ENCODE measurements at places on chromosomes 5 and 9.

DNA sequence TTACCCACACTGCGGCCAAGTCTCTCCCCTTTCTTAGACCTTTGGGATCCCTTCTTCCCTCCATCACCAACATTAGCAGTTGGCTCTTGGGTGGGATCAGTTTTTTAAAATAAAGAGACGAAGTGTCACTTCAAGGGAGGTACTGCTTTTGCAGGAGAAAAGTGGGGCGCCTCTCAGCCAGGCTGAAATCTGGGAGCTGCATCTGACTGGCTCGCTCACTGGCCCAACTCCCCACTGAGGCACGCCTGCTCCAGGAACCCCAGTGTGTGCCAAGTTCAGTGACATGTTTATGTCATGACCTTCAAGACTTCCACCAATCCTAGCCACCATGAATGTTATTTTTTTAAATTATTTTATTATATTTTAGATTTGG is 130.5 kb downstream of the MVB12B start:
- H3K4me3 ChIP-seq, result no peak overlapping the region
- DNase-seq, result no peak
- no peaks in the 10 kb centered on the region for H3K36me3 ChIP-seq
- no peaks in the 10 kb centered on the region for H3K27me3 ChIP-seq
- no peaks in the 10 kb centered on the region for H3K4me1 ChIP-seq

GRCh38 chr9:88536023-88536324 is 996 bp downstream of the NXNL2 start:
- H3K4me1 ChIP-seq, result peaks cover 5% of the 10 kb centered on the region
- H3K27ac ChIP-seq, result no peak overlapping the region
- DNase-seq, result no peak
- no peaks in the 10 kb centered on the region for H3K36me3 ChIP-seq

GRCh38 chr9:120198027-120198426 is 381.9 kb downstream of the CDK5RAP2 start:
- H3K27me3 ChIP-seq, result no peaks in the 10 kb centered on the region
- H3K36me3 ChIP-seq, result no peaks in the 10 kb centered on the region
- no peak overlapping the region for H3K27ac ChIP-seq

GRCh38 chr9:89821081-89821480 is 216.3 kb downstream of the GADD45G start:
- DNase-seq, result no peak
- H3K4me1 ChIP-seq, result no peaks in the 10 kb centered on the region
- no peaks in the 10 kb centered on the region for H3K36me3 ChIP-seq
- H3K4me3 ChIP-seq, result no peak overlapping the region

- no peaks in the 10 kb centered on the region for H3K4me1 ChIP-seq
- no peak for DNase-seq
- H3K27ac ChIP-seq, result no peak overlapping the region
- no peaks in the 10 kb centered on the region for H3K36me3 ChIP-seq
These were observed 35.1 kb downstream of the SLIT3 start for GRCh38 chr5:169265888-169266287.

GRCh38 chr5:145637396-145637795 is 197.7 kb downstream of the PRELID2 start:
- no peaks in the 10 kb centered on the region for H3K36me3 ChIP-seq
- no peaks in the 10 kb centered on the region for H3K4me1 ChIP-seq
- H3K27me3 ChIP-seq, result no peaks in the 10 kb centered on the region
- no peak overlapping the region for H3K27ac ChIP-seq
- no peak for DNase-seq

DNA sequence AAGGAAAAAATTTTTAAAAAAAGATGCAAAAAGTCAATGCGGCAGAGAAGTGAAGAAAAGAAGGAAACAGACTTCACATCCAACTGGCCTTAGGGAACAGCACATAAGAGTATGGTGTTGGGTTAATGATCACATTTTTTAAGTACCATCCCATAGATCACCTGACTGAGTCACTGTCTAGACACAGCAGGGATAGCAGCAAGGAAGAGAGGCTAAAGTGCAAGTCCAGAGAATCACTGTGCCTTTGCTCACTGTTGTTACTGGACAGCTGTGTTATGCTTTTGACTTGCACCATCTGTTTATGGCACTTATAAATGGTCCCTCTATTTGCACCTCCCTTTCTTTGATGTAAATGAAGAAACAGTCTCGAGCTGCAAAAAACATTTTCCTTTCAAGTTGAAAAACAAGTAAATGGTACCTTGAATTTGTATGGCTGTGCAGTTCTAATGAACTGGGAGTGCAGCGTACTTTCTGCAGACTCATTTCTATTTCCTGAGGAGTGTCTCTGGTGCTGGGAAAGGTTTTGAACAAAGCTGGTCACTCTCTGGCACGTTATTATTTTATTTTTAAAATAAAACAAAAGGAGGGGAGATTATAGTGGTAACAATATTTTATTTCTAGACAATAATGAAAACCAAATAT is 84.2 kb downstream of the TRPM6 start:
- DNase-seq, result no peak
- H3K4me3 ChIP-seq, result no peak overlapping the region
- H3K27ac ChIP-seq, result no peak overlapping the region
- H3K4me1 ChIP-seq, result no peaks in the 10 kb centered on the region
- H3K27me3 ChIP-seq, result no peaks in the 10 kb centered on the region
- H3K36me3 ChIP-seq, result no peaks in the 10 kb centered on the region

- no peaks in the 10 kb centered on the region for H3K36me3 ChIP-seq
- no peaks in the 10 kb centered on the region for H3K4me1 ChIP-seq
- H3K4me3 ChIP-seq, result no peak overlapping the region
- no peak for DNase-seq
These were observed 321.6 kb upstream of the CD180 start for GRCh38 chr5:67518227-67518626.

- peaks cover 5% of the 10 kb centered on the region for H3K36me3 ChIP-seq
- H3K4me1 ChIP-seq, result peaks cover 3% of the 10 kb centered on the region
- H3K27ac ChIP-seq, result no peak overlapping the region
- no peak for DNase-seq
These were observed 12.3 kb downstream of the F2RL1 start for GRCh38 chr5:76831110-76831452.

- H3K36me3 ChIP-seq, result peaks cover 6% of the 10 kb centered on the region
- no peaks in the 10 kb centered on the region for H3K27me3 ChIP-seq
- no peak overlapping the region for H3K27ac ChIP-seq
- no peak overlapping the region for H3K4me3 ChIP-seq
- no peaks in the 10 kb centered on the region for H3K4me1 ChIP-seq
These were observed 35.5 kb downstream of the FBXO10 start for GRCh38 chr9:37540634-37541033.

DNA sequence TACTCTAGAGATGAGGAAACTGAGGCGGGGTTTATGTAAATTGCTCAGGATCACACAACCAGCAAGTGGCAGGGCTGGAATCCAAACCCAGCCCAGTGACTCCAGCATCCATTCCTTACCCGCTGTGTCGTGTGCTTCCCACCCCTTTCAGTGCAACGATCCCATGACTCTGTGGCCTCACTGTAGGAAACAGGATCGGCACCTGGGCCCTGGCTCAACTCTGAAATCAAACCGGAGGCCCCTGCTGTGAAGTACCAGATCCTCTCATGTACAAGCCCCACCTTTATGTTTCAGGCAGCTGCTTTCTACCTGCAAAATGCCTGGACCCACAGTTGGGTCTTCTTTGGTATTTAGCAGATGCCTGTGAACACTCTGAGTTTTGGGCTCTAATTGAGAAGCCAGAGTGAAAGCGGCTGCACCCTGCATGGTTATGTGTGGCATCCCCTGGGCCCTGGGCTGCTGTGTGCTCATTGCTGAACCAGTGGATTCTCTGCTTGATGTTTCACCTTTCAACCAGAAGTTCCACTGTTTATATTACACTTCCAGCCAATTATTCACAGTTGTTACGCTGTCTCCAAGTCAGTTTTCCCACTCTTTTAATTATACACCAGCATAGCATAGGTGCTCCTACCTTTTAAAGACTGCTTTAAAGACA is 36.7 kb downstream of the ABLIM3 start:
- no peak for DNase-seq
- H3K27ac ChIP-seq, result no peak overlapping the region
- no peaks in the 10 kb centered on the region for H3K4me1 ChIP-seq

DNA sequence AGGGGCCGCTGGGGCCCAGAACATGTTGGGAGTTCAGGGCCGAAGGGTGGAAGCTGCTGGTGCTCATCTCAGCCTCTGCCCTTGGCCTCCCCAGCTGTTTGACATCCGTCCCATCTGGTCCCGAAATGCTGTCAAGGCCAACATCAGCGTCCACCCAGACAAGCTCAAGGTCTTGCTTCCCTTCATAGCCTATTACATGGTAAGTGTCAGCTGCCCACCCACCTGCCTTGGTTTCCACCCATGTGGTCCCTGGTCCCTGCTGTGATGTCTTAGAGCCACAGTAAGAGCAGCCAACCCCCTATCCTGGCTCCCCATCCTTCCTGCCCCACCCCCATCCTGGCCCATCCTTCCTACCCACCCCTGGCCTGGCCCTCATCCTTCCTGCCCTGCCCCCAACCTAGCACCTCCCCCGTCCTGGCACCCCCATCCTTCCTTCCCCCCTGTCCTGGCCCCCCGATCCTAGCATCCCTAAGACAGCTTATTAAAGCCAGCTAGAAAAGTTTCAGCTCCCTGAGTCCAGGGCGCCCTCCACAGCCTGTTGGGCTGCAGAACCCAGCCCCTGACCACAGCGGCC is 9.7 kb upstream of the CEL start:
- no peak for DNase-seq
- H3K4me1 ChIP-seq, result no peaks in the 10 kb centered on the region
- H3K27ac ChIP-seq, result no peak overlapping the region
- no peaks in the 10 kb centered on the region for H3K27me3 ChIP-seq
- H3K36me3 ChIP-seq, result peaks cover 45% of the 10 kb centered on the region
- H3K4me3 ChIP-seq, result no peak overlapping the region

DNA sequence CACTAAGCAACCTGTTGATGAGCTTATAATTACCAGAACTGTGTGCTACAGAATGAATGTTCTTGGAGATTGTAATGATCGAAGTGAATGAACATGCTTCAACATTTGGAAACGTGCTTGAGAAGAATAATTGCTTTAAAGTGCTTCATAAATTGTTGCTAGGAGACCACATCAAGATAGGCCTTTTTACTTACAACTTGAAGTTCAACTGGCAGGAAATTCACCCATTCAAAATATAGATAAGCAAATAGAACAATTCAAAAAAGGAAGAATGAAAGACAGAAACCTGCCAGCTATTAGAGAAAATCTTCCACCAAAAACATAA is 38.0 kb upstream of the SLC44A1 start:
- no peak overlapping the region for H3K4me3 ChIP-seq
- no peaks in the 10 kb centered on the region for H3K36me3 ChIP-seq
- no peak for DNase-seq
- no peaks in the 10 kb centered on the region for H3K27me3 ChIP-seq

DNA sequence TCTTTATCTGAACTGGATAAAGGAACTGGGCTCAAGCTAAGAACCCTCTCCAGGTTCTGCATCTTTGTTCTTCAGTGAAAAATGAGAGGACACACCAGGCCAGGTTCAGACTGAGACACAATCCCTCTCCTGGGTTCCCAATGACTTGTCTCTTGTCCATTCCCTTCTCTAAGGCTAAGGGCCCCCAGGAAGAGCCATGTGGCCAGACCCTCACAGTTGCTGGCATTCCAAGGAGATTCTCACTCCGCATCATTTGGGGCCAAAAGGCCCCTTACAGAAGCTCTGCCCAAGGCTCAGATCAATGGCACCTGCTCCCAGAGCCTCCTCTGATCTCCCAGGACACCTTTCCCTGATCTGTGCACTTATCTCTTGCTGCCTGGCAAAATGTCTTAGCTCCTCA is 4.9 kb downstream of the IL4 start:
- H3K4me1 ChIP-seq, result no peaks in the 10 kb centered on the region
- no peak for DNase-seq
- no peak overlapping the region for H3K27ac ChIP-seq
- H3K4me3 ChIP-seq, result no peak overlapping the region
- H3K36me3 ChIP-seq, result no peaks in the 10 kb centered on the region

DNA sequence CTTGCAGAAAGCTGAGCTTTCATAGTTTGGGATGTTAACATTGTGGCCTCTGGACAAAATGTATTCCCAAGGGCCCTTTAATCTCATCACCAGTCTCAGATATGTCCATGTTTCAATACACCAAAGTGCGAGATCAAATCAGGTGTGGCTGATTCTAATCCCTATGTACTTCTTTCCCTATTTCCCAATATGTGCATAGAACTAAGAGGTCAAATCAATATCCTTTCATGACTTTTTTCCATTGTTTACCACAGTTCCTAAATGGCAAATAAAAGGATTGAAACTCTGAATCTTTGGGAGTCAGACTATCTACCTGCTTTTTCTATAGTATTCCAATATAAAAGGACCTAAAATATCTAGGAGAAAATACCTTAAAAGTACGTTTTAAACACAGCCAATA is 105.0 kb downstream of the FBXO38 start:
- H3K27ac ChIP-seq, result no peak overlapping the region
- H3K4me3 ChIP-seq, result no peak overlapping the region
- no peak for DNase-seq
- no peaks in the 10 kb centered on the region for H3K4me1 ChIP-seq

Data from H1 (cell line).